ENCODE measurements at places on chromosomes 3 and 15.

DNA sequence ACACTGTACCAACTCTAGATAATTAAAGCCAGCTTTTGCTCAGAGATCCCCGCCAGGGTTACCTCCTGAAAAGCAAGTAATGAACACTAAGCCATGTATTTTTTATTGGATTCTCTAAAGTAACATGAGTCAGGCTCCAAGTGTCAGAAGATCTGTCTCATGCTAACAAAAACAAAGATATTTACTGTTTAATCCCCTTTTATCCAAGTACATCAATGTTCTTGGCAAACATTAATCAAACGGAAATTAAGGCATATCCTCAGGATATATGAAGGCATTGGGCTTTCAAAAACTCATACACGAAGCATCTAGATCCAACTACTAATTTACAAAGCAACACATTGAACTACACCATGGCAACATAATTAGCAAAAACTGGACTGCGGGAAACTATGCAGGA lies 37.2 kb downstream of the MYO5A start:
- DNase-seq = no peak

- DNase-seq = peak; percentile 28
These were observed 379.1 kb upstream of the PROK2 start for GRCh38 chr3:72163809-72164634.

DNA sequence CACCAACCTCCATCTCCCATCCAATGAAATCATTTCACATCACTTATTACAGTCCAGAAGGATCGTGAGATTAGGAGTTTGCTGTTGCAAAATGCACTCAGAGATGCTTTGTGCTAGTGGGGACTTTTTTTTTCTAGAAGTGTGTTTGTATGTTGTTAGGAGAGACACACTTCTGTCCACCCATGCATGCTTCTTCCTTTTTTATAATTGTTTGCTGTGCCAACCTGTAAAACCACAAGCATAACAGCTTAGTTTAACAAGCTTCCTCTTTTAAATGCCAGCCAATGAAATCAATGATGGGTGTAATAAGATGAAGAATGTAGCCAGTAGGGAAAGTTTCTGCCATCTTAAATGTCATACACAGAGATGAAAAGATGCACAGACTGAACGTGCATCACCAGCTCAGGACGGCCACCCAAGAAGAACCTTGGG lies 305.6 kb upstream of the STT3B start:
- DNase-seq = no peak

- peak; percentile 75 for DNase-seq
These were observed 4.3 kb downstream of the GOLIM4 start for GRCh38 chr3:168091302-168091858.

DNA sequence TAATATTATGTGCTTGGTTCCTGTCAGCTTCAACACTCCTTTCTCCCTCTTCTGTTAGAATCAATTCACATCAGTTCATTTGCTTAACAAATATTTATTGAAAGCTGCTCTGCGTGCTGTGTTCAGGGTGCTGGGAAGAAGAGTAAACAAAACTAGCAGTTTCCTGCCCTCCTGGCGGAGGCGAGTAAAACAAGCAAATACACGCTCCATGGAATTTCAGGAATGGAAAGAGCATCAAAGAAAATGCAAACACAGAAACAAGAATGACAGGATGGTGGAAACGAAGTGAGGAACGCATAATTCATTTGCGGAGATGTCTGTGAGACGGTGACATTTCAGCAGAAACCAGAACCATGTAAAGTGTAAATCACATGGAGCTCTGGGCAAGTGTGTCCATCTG lies 49.4 kb upstream of the SPTSSB start:
- DNase-seq = peak; percentile 83

GRCh38 chr3:133831966-133832801 lies 26.6 kb downstream of the SRPRB start:
- DNase-seq = no peak

DNA sequence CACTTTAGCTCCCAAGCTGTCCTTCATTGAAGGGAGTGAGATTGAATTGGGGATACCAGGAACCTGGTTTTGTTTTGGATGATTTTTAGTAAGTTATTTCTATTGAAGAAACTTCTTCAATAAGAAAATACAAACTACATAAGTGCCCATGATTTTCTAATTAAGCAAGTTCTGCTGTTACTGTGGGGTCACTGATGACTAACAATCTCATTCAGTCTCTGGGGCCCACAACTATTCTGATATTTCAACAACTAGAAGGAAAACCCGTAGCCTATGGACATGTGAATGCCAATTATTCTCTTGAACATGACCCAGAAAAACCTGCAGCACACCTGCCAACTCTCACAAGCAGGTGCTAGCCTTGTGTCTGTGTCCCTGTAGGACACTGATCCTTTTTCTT lies 184.6 kb downstream of the DCLK3 start:
- DNase-seq = no peak

GRCh38 chr15:49843725-49844124 lies 222.9 kb downstream of the DTWD1 start:
- no peak for DNase-seq

GRCh38 chr3:72093270-72093991 lies 308.5 kb upstream of the PROK2 start:
- DNase-seq = no peak

DNA sequence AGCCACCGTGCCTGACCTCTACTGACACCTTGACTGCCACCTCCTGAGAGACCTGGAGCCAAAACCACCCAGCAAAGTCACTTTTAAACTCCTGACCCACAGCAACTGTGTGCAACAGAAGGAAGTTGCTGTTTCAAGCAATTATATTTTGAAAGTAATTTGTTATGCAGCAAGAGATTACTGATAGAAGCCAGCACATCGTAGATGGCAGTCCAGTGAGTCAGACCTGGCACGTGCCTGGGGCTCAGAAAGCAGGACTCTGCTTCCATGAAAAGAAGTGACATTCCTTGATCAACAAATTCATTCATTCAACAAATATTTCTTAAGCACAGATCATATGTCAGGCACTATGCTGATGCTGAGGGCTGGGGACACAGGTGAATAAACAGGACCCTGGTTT lies 5.7 kb upstream of the CSPG4 start:
- no peak for DNase-seq

DNA sequence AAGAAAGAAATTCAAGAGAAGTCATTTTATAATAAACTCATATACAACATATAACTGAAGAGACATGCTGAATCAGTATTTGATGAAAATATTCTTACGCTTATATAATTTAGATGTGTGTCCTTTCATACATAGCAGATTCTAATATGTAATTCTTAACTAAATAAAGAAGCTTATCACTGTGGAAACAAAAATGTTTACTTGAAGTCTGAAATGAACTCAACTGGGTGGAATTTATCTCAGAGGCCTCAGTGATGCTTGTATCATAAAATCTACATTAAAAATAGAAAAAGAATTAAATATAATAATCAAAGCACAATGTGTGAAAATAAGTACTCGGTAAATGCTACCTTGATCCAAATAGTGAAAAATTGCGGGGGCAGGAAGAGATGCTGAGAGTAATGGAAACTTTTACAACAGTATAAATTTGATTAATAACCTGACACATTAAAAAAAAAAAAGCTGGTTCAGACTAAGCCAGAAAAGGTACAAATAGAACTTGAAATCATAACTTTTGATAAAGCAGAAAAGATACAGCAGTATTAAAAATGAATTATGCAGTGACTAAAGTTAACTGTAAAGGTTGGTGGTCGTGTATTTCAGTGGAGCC lies 12.0 kb upstream of the CBLB start:
- no peak for DNase-seq

DNA sequence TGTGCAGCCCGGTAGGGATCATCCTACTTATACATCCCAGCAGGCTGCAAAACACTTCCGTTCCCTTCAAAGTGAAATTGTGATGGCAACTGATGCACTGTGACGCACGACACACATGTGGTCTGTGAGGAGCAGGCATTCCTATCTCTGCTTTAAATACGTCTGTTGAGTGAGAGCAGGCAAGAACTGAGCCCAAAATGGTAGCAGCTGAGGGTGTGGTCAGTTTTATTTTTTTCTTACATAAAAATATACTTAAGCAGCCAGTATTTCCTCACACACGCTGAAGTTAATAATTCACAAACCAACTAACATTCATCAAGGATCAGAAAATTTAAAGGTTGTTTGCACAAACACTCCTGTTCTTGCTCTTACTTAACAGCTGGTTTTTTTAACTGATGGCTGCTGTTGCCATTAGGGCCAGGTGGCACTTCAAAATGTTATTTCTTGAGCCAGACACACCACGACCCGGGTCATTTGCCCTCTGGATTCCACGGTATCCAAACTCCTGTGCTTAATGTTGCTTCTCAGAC lies 23.9 kb downstream of the LRIG1 start:
- DNase-seq = peak; percentile 58

GRCh38 chr3:46191730-46192129 lies 16.4 kb downstream of the CCR1 start:
- DNase-seq = no peak

GRCh38 chr3:36650271-36650671 lies 114.1 kb downstream of the DCLK3 start:
- no peak for DNase-seq

DNA sequence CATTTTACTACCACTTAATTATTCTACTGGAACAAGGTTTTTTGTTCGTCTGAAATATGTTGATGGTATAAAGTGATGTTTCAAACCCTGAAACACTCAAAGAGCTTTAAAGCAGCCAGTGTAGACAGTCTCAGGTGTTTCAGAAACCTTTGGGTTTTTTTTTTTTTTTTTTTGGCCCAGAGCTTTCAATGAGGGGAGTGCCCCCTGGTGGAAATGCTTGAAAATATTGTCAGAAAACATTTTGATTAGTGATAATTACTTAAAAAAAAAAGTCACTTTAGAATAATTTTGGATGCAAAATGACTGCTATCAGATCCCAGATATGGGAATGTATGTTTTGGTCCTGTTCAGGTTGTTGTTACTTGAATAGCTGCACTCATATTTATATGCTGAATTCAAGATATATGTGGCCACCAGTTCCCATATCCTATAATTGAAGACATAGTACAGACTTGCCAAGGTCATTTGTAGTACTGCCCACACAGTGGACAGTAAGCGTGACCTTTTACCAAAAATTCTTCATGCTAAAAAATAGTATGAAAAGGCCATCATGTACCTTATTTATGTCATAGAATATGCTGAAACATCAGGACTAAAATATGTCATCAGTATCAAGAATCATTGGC lies 35.9 kb downstream of the SATB1 start:
- DNase-seq = peak; percentile 60

GRCh38 chr15:82228750-82229149 lies 33.8 kb downstream of the EFL1 start:
- DNase-seq = no peak

GRCh38 chr3:74845081-74845480 lies 230.6 kb upstream of the CNTN3 start:
- DNase-seq = no peak

- no peak for DNase-seq
These were observed 33.2 kb downstream of the IDH3A start for GRCh38 chr15:78182336-78182700.

- DNase-seq = no peak
These were observed 54.6 kb downstream of the PLD1 start for GRCh38 chr3:171755656-171756055.

DNA sequence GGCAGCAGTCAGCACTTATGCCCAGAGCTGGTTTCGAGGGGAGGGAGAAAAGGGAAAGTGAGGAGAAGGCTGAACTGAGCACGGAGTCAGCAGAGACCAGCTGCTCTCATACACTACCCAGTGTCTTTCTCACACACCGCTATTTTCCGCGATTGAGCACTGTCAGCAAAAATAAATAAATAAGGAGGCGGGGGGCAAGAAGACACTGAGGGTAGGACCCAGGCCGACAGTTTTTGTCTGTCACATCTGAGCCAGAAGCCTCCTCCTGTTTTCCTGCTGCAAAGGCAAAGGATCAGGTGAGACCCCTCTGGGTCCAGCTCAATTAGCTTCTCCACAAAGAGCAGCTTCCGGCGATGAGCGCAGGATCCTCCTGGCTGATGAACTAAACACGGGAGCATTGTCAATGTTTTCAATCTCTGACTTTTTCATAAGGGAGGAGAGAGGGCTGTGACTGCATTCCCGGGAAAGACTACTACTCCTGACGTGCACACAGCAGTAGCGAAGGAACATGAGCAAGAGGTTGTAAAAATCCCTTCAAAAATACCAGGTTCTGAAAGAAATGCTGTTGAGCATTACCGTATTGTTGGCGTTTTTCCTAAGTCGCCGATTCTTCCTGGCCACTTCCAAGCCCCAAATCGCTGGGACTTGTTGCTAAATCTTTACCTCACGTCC lies 1.3 kb downstream of the FRMD5 start:
- peak; percentile 89 for DNase-seq

DNA sequence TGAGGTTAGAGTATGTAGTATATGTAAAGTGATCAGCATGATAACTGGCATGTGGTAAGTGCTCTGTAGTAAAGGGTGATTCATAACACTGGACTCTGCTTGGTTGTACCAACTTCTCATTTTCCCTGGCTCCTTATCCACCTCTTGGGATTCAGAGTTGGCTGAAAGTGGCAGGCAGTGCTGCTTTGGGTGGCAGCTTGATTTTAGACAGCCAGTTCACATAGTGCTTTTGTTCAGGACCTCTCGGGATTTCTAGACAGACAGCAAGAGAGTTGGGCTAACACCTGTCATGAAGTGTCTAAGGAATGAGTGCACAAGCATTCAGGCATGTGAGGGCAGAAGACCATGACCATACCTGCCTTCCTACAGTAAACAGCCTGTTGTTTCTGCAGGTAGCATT lies 69.0 kb downstream of the RBM6 start:
- DNase-seq = no peak

DNA sequence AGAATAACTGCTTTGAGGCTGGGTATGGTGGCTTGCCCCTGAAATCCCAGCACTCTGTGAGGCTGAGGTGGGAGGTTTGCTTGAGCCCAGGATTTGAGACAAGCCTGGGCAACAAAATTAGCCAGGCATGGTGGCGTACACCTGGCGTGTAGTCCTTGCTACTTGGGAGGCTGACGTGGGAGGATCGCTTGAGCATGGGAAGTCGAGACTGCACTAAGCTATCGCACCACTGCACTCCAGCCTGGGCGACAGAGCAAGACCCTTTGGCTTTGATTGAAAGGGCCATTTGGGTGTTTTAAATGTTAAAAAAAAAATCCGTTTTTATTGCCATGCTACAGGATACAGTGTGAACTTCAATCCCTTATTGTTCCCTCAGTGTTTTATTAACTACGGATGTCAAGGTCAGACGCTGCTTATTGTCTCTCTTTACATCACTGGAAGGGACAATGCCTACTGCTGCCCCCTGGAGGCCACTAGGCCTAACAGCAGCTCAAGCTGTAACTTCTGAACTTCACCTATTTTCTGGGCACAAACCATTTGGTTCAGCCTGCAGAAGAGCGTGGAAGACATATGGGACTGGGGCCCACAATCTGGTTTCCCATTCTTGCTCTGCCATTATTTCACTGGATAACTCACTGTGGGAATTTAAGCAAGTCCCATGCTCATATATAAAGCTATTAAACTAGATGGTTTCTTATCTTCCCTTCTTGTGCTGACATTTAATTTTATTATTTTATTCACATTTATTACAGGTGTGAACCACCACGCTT lies 15.3 kb upstream of the IREB2 start:
- peak; percentile 64 for DNase-seq

DNA sequence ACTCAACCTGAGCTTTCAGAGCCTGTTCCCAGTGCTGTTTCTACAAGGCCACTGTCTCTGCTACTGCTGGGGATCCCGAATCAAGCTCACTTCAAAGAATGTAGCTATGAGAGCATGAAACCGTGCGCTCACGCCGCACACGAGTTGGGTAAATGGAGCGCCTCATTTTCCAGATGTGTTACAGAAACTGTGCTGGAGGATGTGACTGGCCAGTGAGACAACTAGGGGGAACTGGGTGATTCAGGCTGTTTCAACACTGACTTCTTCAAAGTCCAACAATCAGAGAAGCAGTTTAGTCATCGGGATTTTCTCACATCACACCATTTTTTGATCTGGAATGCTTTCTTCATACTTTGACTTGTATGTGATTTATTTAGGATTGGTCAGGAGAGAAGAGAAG lies 3.5 kb downstream of the ZNF710 start:
- no peak for DNase-seq
